ENCODE measurements at places on chromosomes 7 and 10. TPM values are rescaled to one million over a fixed set of nuclear protein-coding genes. Genes with fewer than 3 reads are reported as not detected.

The PROSER2 gene
- 5.2 TPM for polyA plus RNA-seq

The OR2A5 gene
- polyA plus RNA-seq = not detected

The INSYN2A gene
- not detected for polyA plus RNA-seq

The SEMA3C gene
- polyA plus RNA-seq = 1.8 TPM

The NANOS1 gene
- polyA plus RNA-seq = 1.1 TPM

The C10orf120 gene
- polyA plus RNA-seq = not detected

The EPHA1 gene
- 65.6 TPM for polyA plus RNA-seq

The ATOH7 gene
- 0.02 TPM for polyA plus RNA-seq

The SHH gene
- polyA plus RNA-seq = 0.04 TPM

The SLC18A3 gene
- not detected for polyA plus RNA-seq

The ARHGEF35 gene
- polyA plus RNA-seq = 20.0 TPM

The HOXA2 gene
- polyA plus RNA-seq = 2.3 TPM

The ANLN gene
- polyA plus RNA-seq = 16.0 TPM

The STN1 gene
- polyA plus RNA-seq = 41.1 TPM

Measured in esophagus (tissue), 2 donors.